ENCODE measurements at places on chromosomes 11 and 22. TPM values are rescaled to one million over a fixed set of nuclear protein-coding genes. Genes with fewer than 3 reads are reported as not detected.

- DNase-seq = no peak
These were observed 97.5 kb downstream of the PARVA start for GRCh38 chr11:12474871-12475270.

DNA sequence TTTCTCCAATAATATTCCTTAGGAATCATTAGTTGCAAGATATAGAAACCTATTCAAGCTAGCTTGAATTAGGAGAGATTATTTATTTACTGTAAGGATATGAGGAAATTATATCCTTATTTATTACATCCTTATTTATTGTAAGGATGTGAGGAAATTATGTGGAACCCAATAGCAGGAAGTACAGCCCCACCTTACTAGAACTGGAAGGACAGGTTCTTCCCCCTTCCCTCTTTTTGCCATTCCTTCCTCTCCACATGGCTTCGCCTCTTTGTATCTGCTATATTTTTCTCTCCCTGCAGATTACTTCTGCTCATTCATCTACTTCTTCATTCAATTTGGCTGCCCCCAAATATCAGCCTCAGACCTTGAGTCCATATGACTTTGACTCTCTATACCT, 49.5 kb upstream of the B3GNT6 start:
- DNase-seq = no peak

- DNase-seq = no peak
These were observed 115.9 kb downstream of the TBC1D22A start for GRCh38 chr22:46878191-46878948.

GRCh38 chr11:21625982-21626381, 566.9 kb upstream of the ANO5 start:
- no peak for DNase-seq

GRCh38 chr11:59776210-59777066, 21.3 kb downstream of the STX3 start:
- DNase-seq = peak; percentile 65

DNA sequence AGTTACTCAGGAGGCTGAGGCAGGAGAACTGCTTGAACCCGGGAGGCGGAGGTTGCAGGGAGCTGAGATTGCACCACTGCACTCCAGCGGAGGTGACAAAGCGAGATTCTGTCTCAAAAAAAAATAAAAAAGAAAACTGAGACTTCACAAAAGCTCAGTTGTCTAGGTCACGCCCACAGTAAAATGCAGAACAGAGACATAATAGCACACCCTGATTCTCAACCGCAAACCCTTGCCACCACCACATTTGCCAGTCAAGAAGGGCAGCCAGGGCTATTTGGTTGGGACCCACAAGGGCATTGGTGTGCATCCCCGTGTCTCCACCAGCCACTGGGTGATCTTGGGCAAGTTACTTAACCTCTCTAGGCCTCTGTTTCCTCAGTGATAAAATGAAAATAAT, 25.4 kb downstream of the CREB3L1 start:
- no peak for DNase-seq

GRCh38 chr22:30705710-30706651, 11.3 kb downstream of the OSBP2 start:
- DNase-seq = no peak

GRCh38 chr11:48307760-48308386, 1.9 kb downstream of the OR4S1 start:
- peak; percentile 74 for DNase-seq

- no peak for DNase-seq
These were observed 60.4 kb downstream of the WNT7B start for GRCh38 chr22:45916515-45916914.

DNA sequence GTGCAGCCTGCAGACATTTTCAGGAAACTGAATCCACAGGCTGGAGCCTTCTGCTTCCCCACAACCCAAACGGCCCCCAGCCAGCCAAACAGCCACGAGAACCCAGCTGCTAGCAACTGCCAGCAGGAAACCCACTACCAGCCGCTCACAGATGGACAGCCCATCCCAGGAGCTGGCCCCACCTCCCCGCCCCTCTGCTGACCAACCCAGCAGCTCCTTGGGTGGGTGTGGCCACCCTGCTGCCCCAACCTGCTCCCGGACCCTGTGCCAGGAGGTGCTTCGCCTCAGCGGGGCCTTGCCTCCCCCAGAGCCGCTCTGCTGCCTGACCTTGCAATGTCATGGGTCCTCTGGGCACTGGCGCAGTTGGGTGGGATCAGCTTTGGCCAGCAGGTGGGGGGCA, 8.2 kb upstream of the CCDC188 start:
- DNase-seq = no peak

DNA sequence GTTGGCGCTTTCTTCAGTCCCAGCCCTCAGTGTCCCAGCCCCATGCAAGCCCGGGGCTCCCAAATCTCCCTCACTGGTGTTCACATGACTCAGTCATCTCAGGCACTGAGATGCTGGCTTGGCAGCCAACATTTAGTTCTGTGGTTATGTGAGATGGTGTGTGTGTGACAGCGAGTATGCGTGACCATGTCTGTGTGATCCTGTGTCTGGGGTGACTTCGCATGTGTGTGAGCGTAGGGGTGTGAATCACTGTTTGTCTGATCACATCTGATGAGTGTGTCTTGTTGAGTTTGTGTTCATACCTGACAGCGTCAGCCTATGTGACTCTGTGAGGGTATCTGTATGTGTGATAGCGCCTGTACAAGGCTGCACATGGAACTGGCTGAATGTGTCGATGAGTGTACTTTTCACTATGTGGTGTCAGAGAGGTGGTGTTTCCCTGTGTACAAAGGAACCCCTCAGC, 16.2 kb downstream of the CREB3L1 start:
- no peak for DNase-seq

- DNase-seq = no peak
These were observed 25.9 kb downstream of the PPM1F start for GRCh38 chr22:21926728-21927127.

DNA sequence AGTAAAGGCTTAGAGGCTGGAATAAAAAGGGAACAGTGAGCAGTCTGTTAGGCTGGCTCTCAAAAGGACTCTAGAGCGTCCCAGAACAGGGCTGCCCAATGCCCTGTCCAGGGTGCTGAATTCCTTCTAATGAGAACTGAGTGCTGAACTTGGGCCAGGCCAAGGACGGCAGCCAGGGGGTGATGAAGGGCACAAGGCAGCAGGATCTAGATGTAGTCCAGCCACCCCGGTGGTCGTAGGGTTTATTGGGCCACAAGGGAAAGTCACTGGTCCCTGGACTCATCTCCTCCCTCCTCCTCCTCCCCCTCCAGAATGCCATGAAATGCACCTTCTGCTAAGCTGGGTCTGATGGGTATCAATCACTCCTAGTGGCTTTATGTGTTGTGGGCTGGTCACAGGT, 19.2 kb downstream of the NPTXR start:
- DNase-seq = peak; percentile 41

- DNase-seq = no peak
These were observed 43.3 kb upstream of the MMP7 start for GRCh38 chr11:102573851-102574250.

GRCh38 chr22:25070956-25071355, 118.4 kb downstream of the KIAA1671 start:
- no peak for DNase-seq

GRCh38 chr11:69079661-69080256, 31.0 kb downstream of the TPCN2 start:
- DNase-seq = no peak

DNA sequence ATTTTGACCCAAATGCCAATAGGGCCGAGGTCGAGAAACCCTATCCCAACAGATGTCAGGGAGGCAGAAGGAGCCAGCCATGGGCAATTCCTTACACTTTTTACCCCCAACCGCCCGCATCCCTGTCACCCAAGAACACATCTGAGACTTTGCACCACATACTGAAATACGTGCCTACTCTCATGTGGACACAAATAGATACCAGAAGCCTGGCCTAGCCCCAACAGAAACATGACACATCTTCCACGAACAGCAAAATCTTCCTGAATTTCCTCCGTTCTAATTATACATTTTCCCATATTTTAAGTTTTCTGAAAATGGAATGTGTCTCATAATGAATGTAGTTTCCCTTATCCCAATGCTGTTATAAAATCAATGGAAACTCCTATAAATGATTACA, 64.7 kb downstream of the SLC1A2 start:
- no peak for DNase-seq

GRCh38 chr11:125457814-125458343, 38.2 kb downstream of the FEZ1 start:
- DNase-seq = peak; percentile 19

- peak; percentile 94 for DNase-seq
These were observed at the start of gene DUSP8 for GRCh38 chr11:1572197-1573076. Gene DUSP8, minus strand, starts transcription at chr11:1572271. Its CDS starts 6,445 bp downstream, at chr11:1565826.

DNA sequence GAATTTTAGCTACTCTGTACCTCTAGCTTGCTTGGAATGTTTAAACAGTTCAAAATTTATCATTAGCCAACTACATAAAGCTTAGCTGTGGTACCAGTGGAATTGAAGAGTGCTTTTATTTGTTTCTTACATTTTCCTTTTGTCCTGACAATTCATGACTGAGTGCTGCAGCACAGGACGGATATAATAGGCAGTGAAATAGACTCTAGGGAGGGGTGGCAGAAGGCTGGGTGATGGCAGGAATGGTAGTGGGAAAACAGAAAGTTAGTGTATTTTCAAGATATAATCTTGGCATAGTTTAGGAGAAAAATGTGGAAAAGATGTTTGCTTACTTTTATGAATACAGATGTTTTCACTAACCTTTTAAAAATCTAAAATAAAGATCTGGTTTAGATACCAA, 31.1 kb upstream of the ARHGAP32 start:
- DNase-seq = no peak

- DNase-seq = no peak
These were observed 1.1 kb downstream of the MTA2 start for GRCh38 chr11:62600367-62601121.

DNA sequence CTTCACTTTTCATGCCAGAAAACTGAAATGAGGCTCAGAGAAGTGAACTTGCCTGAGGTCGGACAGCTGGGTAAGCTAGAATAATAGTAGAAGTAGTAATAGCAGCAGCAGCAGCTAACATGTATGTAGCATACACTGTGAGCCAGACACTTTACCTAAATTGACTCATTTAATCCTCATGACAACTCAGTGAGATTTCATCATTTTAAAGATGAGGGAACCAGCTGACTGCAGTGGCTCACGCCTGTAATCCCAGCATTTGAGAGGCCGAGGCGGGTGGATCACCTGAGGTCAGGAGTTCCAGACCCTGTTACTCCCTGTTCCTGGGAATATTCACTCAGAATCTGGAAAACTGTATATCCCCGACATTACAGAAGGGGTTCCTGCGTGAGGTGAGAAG, 154.5 kb downstream of the DBX1 start:
- no peak for DNase-seq

DNA sequence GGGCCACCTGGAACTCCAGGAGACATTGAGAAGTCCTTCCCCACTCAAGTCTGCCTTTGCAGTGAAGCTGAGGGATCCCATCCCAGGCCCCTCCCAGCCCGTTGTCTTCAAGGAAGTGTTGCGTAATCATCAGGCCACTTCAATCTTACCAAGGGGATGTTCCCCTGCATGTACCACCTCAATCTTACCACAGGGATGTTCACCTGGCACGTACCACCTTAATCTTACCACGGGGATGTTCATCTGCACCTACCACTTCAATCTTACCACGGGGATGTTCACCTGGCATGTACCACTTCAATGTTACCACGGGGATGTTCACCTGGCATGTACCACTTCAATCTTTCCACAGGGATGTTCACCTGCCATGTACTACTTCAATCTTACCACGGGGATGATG, 108.0 kb upstream of the SYN3 start:
- no peak for DNase-seq

DNA sequence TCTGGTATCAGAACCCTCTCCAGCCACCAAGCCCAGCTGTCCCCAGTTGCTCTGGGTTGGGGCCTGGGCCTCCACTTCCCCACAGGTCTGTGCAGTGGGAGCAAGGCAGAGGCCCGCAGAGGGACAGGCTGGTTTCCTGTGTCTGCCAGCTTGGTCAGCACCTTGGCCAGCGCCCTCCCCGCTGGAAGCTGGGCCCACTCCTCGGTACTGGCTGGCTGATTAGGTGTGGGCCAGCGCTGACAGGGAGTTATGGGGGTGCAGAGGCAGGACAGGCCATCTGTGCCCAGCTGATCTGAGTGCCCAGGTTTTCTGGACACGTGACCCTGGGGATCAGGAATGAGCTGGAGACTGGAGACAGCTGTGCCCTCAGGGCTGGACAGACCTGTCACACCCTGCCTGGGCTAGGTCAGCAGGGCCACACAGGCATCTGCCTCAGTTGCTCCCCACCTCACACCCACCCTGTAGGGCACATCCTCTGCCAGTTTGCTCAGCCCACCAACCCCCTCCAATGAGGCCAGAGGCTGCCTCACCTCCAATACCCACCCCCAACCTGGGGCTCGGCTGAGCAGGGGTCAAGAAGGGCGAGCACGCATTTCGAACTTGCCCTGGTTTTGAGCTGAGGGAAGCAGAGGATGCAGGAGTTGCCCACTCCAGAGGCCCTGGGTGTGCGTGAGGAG, 175.3 kb downstream of the IGLL1 start:
- DNase-seq = no peak

GRAP2 gene
- total RNA-seq = 4.2 TPM

HEPHL1 gene
- total RNA-seq = not detected

DENND6B gene
- 2.4 TPM for total RNA-seq

SNX19 gene
- total RNA-seq = 43.4 TPM

PHOX2A gene
- total RNA-seq = 0.37 TPM

C11orf71 gene
- 14.3 TPM for total RNA-seq

OR2AT4 gene
- total RNA-seq = not detected

SERHL2 gene
- total RNA-seq = 1.7 TPM

OR5I1 gene
- total RNA-seq = not detected
